ENCODE measurements at places on chromosomes 3 and 15.

- peak; percentile 23 for DNase-seq
Measured at GRCh38 chr3:195443391-195443989, 670 bp upstream of the ACAP2 start.

GRCh38 chr3:11438646-11439045 lies 166.4 kb downstream of the ATG7 start:
- DNase-seq = no peak

DNA sequence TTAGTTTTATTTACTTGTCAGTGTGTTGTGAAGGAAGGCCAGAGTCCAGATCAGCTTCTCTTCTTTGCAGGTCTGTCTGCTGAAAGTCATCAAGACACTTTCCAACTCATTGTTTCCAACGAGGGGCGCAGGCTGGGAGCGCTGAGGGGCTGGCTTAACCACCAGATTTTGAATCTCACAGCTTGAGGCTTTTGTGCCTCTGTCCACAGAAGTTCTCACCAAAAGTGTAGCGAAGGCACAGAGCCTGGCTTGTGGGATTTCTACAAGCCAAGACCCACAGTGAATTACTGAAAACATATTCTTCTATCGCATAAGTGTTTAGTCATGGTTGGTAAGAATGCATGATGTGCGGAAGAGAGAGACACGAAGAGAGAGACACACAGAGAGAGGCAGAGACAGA lies 35.2 kb downstream of the BHLHE40 start:
- DNase-seq = no peak

GRCh38 chr15:40693904-40694687 lies 878 bp upstream of the RAD51 start:
- DNase-seq = no peak

DNA sequence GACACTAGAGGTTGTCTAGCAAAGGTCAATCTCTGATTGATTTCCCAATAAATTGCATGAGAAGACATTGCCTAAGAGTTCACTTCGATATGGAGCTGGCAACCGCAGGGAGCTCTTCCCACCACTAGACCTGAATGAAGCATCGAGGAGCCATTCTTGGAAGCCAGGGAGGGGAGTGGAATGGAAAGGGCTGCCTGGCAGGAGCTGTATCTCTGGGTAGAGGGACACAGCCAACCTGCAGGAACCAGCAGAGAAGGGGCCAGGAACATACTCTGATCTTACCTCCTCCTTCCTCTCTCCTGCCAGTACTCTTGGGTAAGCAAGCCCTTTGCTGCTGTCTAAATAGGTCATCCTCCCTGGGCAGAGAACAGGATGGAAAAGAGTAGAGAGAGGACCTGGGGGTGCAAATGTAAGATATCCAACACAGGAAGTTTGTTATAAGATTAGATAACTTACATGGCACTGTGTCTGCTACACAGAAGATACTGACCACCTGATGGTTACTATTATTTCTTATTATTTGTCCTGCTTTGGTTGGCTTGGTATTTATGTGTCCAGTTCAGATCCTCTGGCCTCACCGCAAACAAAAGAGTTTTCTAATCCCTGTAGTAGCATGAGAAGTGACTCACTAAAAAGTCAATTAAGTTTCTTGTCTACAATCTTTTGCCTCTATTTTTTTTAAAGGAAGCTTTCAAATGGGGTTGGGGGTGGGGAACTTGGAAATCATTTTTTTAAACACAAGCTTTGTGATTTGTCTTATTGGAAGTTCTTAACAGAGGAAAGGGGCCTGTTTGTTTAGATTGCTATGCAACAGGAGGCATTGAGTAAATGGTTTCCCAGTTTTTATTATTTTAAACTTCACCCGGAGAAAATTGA lies 156.7 kb upstream of the TSC22D2 start:
- no peak for DNase-seq

DNA sequence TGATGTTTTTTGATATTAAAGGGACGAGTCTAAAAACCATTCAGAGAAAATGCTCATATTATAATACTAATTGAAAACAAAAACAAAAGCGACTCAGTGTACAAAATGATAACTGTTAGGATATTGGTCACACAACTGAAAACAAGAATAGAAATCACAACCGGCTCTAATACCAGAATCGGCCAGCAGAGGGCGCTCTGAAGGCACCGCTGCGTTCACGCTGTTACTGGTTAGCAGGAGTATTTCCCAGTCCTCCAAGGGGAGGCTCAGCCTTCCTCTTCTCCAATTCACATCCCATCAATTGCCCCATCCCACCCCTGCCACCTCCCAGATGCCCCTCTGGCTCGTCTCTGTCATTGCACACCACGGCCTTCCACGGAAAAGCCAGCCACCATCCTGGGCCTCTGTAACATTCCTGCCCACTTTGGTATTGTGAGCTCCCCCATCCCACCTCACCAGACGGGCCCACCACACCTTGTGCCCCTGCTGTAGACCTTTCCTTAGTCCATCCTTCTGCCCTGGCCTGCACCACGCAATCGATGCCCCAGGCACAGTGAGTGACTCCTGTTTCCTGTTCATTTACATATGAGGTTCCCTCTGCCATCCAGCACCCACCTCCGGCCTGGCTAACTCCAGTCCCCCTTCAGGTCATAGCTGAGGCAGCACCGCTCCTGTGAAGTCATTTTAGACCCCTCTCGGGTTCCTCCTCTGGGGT lies 8.5 kb downstream of the FAM107A start:
- DNase-seq = no peak

DNA sequence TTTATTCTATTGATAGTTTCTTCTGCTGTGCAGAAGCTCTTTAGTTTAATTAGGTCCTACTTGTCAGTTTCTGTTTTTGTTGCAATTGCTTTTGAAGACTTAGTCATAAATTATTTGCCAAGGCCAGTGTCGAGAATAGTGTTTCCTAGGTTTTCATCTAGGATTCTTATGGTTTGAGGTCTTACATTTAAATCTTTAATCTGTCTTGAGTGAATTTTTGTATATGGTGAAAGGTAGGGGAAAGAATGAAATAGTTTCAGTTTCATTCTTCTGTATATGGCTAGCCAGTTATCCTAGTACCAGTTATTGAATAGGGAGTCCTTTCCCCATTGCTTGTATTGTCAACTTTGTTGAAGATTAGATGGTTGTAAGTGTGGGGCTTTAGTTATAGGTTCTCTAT lies 10.6 kb upstream of the GCSAM start:
- no peak for DNase-seq

DNA sequence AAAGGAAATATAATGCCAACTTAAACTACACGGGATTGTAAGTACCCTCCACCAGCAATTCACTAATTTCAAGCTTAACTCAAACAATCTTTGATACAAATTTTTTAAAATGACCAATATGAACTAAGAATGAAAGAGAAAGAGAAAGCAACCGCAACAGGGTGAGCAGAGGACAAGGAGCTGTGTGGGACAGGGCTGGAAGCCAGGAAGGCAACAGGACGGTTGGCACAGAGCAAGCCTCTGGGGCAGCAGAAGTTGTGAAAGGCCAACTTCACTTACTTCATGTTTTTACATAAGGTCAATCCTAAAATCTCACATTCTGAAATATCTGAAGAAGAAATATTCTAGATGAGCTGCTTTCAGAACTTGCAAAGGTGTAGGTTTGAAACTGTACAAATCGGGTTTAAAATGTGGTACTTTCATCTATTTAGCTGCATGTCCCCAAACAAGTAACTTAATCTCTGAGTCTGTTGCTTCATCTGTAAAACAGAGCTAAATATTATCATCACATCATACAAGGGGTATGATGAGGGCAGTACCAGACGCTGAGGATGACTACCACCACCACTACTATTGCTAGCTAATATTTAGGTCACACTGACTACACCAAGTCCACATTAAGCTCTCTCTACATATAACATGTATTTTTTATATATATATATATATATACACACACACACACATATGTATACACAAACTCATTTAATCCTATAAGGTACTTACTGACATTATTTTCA lies 101.7 kb downstream of the IGSF11 start:
- no peak for DNase-seq

DNA sequence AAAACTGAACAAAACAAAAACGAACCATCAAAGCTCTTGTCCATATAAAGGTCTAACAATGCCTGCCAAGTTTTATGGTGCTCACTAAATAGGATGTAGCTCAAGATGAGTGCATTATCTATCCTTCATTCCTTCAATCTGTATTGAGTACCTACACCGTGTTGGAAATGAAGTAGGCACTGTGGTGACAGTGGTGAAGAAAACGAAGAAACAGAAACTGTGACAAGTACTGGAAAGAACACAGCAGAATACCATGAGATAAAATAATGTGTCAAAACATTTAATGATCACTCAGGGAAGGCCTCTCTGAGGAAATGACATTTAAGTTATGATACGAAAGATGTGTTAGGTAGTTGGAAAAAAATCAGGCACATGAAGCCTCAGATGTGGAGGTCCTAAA lies 36.2 kb downstream of the CBLB start:
- no peak for DNase-seq

DNA sequence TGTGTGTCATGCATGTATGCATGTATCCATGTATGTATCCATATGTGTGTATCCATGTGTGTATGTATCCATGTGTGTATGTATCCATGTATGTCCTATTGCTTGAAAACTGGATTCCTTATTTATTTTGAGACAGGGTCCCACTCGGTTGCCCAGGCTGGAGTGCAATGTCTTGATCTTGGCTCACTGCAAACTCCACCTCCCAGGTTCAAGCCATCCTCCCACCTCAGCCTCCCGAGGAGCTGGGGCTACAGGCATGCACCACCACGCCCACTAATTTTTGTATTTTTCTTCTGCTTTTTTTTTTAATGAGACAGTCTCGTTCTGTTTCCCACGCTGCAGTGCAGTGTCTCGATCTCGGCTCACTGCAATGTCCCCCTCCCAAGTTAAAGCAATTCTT lies 34.1 kb downstream of the MUC20 start:
- no peak for DNase-seq

- no peak for DNase-seq
Measured at GRCh38 chr3:38746641-38747040, 69.4 kb downstream of the SCN10A start.

GRCh38 chr3:70980646-70981170 lies 602.8 kb downstream of the FOXP1 start:
- no peak for DNase-seq

DNA sequence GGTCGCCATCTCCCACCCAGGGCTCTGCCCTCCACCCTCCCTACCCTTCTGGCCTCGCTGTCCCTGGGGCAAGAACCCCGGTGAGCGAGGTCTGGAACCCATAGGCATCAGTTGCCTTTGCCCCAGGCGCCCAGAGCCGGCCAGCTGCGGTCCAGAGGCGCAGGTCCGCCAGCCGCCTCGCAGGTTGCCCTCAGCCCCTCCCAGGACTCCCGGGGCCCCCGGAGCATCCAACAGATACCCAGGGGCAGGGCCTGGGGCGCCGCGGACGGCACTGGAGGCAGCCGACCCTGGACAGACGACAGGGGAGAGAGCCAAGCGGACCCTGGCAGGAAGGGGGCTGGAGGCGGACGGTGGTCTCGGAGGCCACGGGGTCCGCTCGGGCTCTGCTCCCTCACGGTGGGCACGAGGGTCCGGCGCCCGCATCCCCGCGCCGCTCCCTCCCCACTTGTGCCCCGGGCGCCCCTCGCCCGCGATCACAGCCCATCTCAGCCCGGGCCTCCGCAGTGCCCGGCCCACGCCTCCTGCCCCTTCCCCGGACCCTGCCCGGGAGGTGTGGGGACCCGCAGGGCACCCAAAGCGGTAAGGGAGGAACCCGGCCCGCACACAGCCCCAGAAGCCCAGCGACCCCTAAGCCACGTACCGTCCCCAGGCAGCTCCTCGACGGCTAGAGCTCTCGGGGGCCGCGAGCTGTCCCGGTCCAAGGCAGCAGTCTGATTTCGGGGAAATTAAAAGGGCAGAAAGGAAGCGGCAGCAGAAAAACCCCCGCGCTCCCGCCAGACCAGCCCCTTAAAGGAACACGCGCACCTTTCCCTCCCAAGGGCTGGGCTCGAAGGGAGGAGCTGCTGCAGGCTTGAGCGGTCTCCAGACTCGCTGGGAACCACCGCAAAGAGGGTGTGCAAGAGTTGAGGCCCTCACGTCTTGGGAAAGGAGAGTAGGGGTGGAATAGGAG lies at the start of gene HAPLN3:
HAPLN3 (minus strand) TSS at position 726 of the 949 bp plus-strand sequence. CDS start 8,246 bp downstream, outside the sequence.
- peak; percentile 52 for DNase-seq

DNA sequence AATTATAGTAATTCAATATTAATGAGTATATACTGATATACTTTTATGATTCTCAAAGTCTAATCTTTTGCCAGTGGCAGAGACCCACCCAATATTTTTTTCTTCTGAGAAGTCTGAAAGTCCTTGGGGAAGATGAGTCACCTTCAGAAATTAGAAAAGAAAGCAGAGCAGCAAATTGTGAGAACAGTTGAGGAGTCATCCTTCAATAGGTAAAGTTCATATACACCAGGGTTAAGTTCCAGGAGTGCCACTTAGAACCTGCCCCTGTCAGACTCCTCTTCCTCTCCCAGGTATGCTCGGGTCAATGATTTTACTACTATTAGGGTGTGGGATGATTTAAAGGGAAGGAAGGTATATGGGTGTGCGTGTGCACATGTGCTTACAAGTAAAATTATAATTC lies 7.1 kb downstream of the CLRN1 start:
- DNase-seq = no peak

DNA sequence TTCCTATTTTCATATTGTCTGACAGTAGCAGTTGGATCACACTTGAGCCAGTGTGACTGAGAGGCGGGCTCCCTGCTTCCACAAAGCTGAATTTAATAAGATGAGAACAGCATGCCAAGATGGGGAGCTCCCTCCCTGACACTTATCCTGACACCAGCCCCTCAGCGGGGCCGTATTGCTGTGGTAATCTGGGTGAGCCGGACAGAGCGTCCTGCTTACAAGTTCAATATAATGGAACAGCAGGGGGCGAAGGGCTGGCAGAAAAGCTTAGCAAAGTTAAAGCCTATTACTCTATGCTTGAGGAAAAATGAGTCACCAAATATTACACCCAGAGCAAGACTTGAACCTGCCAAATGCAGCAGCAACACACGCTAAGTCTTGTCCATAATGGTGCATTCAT lies 163.8 kb upstream of the CMC1 start:
- no peak for DNase-seq

GRCh38 chr3:178712247-178712646 lies 176.0 kb downstream of the KCNMB2 start:
- no peak for DNase-seq

- no peak for DNase-seq
Measured at GRCh38 chr3:21682206-21682605, 68.8 kb downstream of the ZNF385D start.

DNA sequence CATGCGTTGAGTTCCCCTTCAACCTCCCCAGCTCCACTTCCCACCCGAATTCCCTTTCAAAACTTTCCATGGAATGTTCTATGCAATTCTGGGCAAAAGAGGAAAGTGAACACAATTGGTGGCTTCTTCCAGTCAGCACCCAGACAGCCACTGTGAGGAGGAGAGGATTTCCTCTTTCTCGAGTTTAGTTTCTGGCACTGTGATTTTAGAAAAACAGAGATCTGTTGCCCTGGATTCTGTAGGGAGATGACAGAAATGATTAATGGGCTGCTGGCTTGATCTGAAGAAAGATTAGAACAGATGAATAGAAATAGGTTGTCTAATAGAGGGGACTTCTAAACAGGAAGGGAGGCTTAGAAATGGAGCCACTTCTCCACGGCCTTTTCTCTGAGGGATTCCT lies 172.0 kb downstream of the MCTP2 start:
- DNase-seq = no peak
